ENCODE measurements at places on chromosomes 3 and 15. TPM values are rescaled to one million over a fixed set of nuclear protein-coding genes. Genes with fewer than 3 reads are reported as not detected.

DNA sequence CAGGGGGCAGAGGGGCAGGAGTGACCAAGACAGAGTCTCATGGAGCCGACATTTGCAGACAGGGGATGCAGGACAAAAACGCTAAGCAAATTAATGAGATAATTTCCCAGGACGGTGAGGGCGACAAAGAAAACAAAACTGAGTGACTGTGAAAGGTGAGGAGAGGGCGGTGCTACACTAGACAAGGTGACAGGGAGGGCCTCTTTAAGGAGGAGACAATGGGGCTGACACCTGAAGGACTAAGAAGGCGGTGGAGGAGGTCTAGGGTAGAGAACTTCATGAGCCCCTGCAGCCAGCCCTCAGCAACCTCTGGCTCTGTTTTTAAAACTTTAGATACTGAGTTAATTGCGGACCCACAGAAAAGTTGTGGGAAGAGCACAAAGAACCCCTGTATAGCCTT lies 41.6 kb downstream of the IQSEC1 start:
- no peak for DNase-seq

DNA sequence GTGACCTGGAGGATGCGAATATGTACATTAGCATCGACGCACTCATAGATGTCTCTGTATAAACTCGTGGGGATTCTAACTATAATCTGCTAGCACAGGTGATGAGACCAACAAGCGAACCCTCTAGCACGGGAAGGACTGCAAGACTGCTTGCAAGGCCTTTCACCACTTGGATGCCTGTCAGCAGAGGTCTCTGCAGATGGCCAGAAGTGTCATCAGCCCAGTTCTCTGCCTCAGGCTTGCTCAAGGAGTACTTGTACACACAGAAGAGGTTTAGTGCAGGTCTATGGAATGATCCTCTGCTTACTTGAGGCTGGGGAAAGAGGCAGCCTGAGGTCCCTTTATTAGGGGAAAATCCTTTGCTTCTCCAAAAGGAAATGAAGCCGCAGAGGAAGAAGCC lies 48.1 kb downstream of the EDEM1 start:
- no peak for DNase-seq

- no peak for DNase-seq
Observed at GRCh38 chr15:78203346-78204225, 30.8 kb downstream of the ACSBG1 start.

GRCh38 chr3:184691397-184692231 lies 20.2 kb downstream of the MAGEF1 start:
- no peak for DNase-seq

DNA sequence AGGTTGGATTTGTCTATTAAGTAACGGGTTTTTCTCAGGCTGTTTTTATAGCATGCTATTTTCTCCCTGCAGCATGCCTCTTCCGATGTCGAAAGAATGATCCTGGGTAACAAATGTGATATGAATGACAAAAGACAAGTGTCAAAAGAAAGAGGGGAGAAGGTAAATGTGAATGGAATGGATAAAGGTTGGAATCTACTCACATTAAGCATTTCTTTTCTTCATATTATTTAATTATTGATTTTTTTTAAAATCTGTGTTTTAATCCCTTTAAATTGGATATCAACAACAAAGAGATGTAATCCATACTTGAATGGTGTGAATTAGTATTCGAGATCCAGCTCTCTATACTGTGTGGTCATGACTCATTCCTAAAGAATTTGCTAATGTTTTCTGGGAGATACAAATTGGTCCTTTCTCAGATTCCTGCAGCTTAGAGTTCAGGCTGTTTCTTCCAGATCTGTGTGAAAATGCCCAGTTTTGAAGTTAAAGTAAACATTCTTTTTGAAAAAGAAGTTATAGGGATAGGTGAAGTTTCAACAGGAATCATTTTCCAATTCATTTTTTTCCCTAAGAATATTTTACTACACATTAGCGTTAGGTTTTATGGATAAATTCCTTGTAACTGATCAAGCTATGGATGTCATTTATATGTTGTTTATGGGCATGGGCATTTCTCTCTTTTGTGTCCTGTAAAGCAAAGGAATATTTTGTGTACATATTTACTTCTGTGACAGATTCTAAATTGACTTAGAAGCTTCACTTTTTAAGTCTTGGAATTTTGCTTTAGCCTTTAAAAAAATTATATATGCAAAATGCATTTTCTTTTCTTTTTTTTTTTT lies 20.8 kb upstream of the APH1B start:
- peak; percentile 66 for DNase-seq

DNA sequence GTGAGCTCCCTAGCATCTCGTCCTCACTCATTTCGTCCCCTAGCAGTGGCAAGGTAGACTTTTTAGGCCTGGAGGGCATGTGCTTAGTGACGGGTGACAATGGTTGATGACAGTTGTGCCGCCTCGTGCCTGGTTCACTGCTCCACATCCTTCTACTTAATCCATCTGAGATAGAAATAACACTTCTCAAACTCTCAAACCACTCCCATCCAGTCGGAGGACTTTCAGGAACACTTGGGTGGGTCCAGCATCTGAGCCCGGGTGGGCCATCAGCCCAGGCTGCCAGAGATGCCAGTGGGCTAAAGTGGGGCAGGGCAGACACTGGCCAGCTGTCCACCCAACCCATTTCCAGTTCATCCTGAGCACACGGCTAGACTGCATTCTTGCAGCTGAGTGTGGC lies 79.7 kb upstream of the SMAD3 start:
- no peak for DNase-seq

- DNase-seq, result peak; percentile 79
Observed at GRCh38 chr3:115518100-115518852, 105.0 kb upstream of the GAP43 start.

GRCh38 chr3:156795890-156796481 lies 30.2 kb upstream of the LEKR1 start:
- DNase-seq, result peak; percentile 50

GRCh38 chr3:194255252-194256039 lies 95.7 kb downstream of the CPN2 start:
- peak; percentile 60 for DNase-seq

- DNase-seq, result no peak
Observed at GRCh38 chr15:97528238-97528637, 432.3 kb upstream of the ARRDC4 start.

Gene NUSAP1
- 155 TPM for total RNA-seq

Gene RBP2
- total RNA-seq, result not detected

Gene PIERCE2
- total RNA-seq, result 6.5 TPM

Gene SLC9C1
- total RNA-seq, result not detected

Gene CEP70
- 26.5 TPM for total RNA-seq

Gene AADACL2
- not detected for total RNA-seq

Gene CYP8B1
- not detected for total RNA-seq

Data from H4 (cell line).